ENCODE measurements at places on chromosomes 11 and 22. TPM values are rescaled to one million over a fixed set of nuclear protein-coding genes. Genes with fewer than 3 reads are reported as not detected.

- DNase-seq: no peak
Observed at GRCh38 chr11:41050791-41051190, 408.7 kb downstream of the LRRC4C start.

DNA sequence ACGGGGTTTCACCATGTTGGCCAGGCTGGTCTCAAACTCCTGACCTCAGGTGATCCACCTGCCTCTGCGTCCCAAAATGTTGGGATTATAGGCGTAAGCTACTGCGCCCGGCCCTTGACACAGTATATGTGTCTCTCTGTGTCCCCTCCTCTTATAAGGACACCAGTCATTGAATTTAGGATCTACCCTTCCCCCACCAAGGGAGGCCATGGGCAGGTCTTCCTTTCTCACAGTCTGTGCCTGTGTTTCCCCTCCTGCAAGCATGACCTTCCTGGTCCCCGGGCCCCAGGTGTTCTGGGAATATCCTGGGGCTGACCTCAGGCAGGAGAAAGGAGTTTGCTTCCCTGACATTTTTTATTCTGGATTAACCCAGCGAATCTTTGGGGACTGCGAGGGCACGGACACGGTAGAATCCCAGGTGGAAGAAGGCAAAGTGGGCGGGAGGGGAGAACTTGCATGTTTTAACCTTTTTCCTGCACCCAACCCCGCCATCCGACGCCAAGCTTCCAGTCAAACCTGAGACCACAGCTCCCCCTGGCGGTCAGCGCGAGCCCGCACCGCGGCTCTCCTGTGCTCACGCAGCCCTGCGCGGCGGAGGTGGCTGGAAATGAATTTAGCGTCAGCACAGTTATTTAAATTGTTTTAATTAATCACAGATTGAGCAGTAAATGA, 42.1 kb upstream of the ISX start:
- peak; percentile 52 for DNase-seq

The OR52H1 gene
- not detected for total RNA-seq

DNA sequence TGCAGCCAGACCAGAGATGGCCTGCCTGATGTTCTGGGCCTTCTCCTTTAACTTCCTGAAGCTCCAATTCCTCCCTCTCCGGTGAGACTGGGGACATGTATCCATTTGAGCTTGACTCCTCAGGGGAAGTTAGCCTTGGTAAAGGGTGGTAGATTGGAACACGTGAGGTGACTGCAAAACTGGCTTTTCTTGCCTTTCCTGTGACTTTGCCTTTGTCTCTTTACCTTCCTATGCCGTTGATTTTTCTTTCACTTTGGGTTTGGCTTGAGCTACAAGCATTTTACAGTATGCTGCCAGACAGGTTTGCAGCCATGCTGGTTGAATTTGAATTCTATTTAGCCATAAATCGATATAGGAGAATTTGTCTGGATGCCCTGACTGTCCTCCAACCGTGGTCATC, 16.8 kb upstream of the GLYATL1 start:
- no peak for DNase-seq

The ZDHHC13 gene
- total RNA-seq: 11.2 TPM

DNA sequence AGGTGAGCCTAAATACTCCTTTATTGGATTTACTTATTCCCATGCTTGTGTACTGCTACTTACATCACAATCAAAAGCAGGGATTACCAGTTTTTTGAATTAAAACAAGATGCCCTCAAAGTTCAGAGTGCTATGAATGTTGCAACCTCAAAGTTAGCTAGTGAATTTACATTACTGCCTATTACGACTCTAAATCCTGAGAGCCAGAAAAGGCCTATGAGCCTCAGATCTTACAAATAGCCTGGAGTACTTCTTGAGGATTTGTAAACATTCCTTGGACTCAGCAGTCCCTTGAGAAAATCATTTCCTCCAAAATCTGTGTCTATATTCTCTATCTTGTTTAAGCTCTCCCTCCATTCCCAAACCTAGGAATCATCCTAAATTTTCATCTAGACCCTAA, 25.5 kb downstream of the CHORDC1 start:
- DNase-seq: no peak

GRCh38 chr11:115611343-115611742, 107.1 kb upstream of the CADM1 start:
- no peak for DNase-seq

The NNMT gene
- 65.7 TPM for total RNA-seq

The CFAP300 gene
- total RNA-seq: 1.7 TPM

GRCh38 chr11:11975201-11976092, 33.0 kb downstream of the DKK3 start:
- no peak for DNase-seq

GRCh38 chr22:33271390-33272161, 213.4 kb upstream of the SYN3 start:
- DNase-seq: peak; percentile 85

The DPP3 gene
- 9.5 TPM for total RNA-seq

The MUC15 gene
- not detected for total RNA-seq

DNA sequence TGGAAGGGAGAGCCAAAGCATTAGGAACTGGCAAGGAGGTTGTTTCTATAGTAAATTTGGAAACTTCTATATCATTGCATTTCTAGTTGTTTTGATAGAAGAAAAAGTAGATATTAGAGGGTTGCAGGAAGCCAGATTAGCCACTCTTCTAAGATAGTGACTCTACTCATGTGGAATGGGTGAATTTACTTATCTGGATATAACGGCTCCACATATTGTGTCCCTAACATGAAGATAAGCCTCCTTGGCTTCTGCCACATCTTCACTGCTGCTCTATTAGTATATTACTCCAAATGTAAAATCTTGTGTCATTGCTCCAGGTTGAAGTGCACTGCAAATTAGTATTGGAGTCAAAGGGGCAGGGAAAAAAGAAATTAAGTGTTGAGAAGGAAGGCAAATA, 283.3 kb downstream of the CASP12 start:
- DNase-seq: no peak

DNA sequence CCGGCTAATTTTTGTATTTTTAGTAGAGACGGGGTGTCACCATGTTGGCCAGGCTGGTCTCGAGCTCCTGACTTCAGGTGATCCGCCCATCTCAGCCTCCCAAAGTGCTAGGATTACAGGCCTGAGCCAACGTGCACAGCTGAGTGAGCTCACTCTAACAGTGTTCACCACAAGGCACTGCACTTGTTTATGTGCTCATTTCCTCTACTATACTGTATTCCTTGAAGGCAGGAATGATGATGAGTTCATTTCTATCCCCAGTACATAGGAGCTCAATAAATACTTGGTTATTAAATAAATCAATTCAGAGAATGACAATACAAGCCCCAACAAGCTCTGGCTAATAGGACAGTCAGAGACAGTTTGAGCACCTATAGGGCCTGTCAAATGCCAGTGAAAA, 29.1 kb downstream of the ALG8 start:
- no peak for DNase-seq

The CDC42EP1 gene
- 31.3 TPM for total RNA-seq

The APOBEC3F gene
- total RNA-seq: 5.1 TPM

DNA sequence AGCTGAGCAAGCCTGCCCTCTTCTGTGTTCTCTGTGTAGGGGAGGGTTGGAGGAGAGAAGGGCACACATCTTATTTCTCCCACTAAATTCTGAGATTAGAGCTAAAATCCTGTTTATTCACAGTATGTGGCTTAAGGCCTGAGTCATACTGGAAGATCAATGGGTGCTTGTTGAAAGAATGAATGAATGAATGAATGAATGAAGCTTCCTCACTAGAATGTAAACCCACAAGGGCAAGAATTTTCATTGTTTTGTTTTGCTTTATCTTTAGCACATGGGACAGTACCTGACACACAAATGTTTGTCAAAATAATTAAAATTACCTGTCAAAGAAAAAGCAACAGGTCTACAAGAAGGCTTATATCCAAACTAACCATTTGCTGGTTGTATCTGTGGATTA, 50.6 kb upstream of the PAK1 start:
- DNase-seq: no peak

- DNase-seq: peak; percentile 29
Observed at GRCh38 chr11:118895093-118896039, 11.7 kb downstream of the CXCR5 start.

- no peak for DNase-seq
Observed at GRCh38 chr22:50704510-50705218, 32.0 kb downstream of the SHANK3 start.

GRCh38 chr22:33519071-33519973, 401.0 kb downstream of the LARGE1 start:
- no peak for DNase-seq

The C11orf42 gene
- total RNA-seq: not detected

The P4HA3 gene
- 0.21 TPM for total RNA-seq

GRCh38 chr11:12271826-12272366, 105.5 kb upstream of the PARVA start:
- DNase-seq: no peak

- peak; percentile 72 for DNase-seq
Observed at GRCh38 chr11:128894685-128895084, 3.5 kb downstream of the KCNJ5 start.

- DNase-seq: no peak
Observed at GRCh38 chr22:40720538-40721256, 41.4 kb downstream of the MCHR1 start.

- DNase-seq: peak; percentile 71
Observed at GRCh38 chr11:62601122-62601371, 618 bp downstream of the MTA2 start.

DNA sequence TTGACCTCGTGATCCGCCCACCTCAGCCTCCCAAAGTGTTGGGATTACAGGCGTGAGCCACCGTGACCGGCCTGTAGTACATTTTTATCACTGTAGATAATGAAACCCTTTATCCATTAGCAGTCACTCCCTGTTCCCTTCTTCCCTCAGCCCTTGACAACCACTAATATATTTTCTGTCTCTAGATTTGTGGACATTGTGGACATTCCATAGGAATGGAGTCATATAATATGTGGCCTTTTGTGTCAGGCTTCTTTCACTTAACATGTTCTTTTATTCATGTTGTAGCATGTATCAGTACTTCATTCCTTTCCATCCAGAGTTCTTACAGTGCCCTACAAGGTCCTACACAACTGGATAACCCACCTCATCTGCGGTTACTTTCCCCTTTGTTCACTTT, 30.5 kb downstream of the RRM1 start:
- no peak for DNase-seq

DNA sequence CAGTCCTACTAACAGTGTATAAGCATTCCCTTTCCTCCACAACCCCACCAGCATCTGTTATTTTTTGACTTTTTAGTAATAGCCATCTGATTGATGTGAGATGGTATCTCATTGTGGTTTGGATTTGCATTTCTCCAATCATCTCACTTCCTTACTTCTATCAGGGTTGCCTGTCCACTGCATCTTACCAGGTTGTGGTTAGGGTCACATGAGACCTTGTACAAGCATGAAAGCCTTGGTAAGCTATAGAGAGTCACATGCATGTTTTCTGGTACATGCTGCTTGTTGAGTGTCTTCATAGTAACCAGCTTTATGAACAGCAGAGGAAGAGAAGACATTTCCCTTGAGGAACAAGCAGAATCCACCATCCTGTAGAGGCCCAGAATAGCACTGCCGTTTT, 102.9 kb upstream of the PAX6 start:
- DNase-seq: no peak

GRCh38 chr11:17954395-17955252, 58.2 kb downstream of the SERGEF start:
- no peak for DNase-seq

- DNase-seq: peak; percentile 97
Observed at GRCh38 chr11:65487467-65488272, 11.2 kb upstream of the MALAT1 start.

The CYTH4 gene
- 5.1 TPM for total RNA-seq

GRCh38 chr22:18078329-18079041, 695 bp downstream of the PEX26 start:
- DNase-seq: peak; percentile 46

GRCh38 chr11:109956124-109956793, 136.9 kb upstream of the ZC3H12C start:
- DNase-seq: no peak

DNA sequence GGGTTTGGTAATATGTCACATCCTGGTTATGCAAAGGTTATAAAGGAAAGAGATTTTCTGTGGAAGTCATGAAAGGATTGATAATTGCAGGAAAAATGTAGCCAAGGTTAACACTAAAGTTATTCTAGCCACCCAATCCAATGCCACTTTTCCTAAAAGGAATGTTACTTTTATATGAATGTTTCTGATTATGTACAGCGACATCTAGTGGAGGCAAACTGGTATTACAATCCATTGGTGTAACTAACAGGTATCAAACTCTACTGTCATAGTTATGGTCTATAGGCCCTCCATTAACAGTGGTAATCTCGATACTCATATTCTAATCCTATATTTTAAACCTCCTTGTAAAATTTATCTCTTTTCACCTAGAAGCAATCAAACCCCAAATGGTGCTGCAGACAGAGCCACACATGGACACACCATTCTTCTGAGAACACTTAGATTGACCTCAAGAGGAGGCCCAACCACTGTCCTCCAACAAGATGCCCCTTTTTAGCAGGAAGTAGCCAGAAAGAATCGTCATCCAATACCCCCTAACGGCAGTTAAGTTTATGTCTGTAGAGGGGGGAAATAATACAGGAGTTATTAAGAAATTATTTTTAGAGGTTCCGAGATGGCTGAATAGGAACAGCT, 74.9 kb upstream of the RAG2 start:
- DNase-seq: no peak

DNA sequence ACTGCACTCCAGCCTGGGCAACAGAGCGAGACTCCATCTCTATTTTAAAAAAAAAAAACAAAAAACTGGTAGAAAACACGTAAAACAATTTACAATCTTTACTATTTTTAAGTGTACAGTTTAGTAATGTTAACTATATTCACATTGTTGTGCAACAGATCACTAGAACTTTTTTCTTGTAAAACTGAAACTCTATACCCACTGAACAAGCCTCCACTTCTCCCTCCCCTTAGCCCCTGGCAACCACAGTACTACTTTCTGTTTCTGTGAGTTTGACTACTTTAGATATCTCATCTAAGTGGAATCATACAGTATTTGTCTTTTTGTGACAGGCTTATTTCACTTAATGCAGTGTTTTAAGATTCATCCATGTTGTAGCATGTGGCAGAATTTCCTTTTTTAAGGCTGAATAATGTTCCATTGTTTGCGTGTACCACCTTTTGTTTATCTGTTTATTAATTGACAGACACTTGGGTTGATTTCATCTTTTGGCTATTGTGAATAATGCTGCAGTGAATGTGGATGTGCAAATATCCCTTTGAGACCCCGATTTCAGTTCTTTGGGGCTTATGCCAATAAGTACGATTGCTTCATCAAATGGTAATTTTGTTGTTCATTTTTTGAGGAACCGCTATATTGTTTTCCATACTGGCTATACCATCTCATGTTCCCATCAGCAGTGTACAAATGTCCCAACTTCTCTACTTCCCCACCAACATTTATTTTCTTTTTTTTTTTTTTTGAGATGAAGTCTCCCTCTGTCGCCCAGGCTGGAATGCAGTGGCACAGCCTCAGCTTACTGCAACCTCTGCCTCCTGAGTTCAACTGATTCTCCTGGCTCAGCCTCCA, 11.0 kb downstream of the DDB2 start:
- no peak for DNase-seq

- DNase-seq: peak; percentile 2
Observed at GRCh38 chr22:37555029-37555428, 5.3 kb upstream of the CDC42EP1 start.

- DNase-seq: no peak
Observed at GRCh38 chr11:117829369-117829725, 4.8 kb upstream of the FXYD2 start.

- DNase-seq: no peak
Observed at GRCh38 chr11:88360141-88360540, 22.6 kb upstream of the CTSC start.

The MUC2 gene
- total RNA-seq: not detected

The CRYAB gene
- 5,929 TPM for total RNA-seq

The KDM4D gene
- 1.1 TPM for total RNA-seq

The PICK1 gene
- 25.5 TPM for total RNA-seq

The FOXRED1 gene
- total RNA-seq: 24.0 TPM
